Natural killer cell (primary cell): ENCODE measurements at places on chromosomes 1 and 21.

GRCh38 chr1:228031276-228031995 is 24.6 kb downstream of the WNT3A start:
- H3K27me3 ChIP-seq: peaks cover 2% of the 10 kb centered on the region
- no peaks in the 10 kb centered on the region for H3K4me1 ChIP-seq
- no peak overlapping the region for H3K27ac ChIP-seq
- H3K4me3 ChIP-seq: no peak overlapping the region
- no peaks in the 10 kb centered on the region for H3K36me3 ChIP-seq

GRCh38 chr1:70008660-70009059 is 196.7 kb downstream of the LRRC40 start:
- H3K4me1 ChIP-seq: no peaks in the 10 kb centered on the region
- no peaks in the 10 kb centered on the region for H3K36me3 ChIP-seq
- no peak overlapping the region for H3K4me3 ChIP-seq
- H3K27ac ChIP-seq: no peak overlapping the region
- no peak for DNase-seq

DNA sequence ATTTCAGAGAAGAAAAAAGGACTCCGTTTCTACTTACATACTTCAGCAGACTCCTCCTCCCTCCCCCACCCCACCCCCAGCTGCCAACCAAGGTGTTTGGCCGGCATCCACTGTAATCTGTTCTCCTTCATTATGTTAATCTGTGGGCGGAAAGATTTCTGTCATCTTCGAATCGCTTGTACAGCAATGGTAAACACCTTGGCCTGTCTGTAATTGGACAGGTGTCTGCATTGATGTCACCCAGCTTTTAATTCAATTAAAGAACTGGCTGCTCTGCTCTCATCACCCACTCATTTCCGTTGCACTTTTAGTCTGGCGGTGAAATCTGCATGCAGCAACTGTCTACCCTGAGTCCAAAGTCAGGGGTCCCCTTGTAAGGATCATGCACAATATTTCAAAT is 368.6 kb downstream of the USH2A start:
- no peak overlapping the region for H3K4me3 ChIP-seq
- no peaks in the 10 kb centered on the region for H3K4me1 ChIP-seq
- H3K36me3 ChIP-seq: no peaks in the 10 kb centered on the region
- no peaks in the 10 kb centered on the region for H3K27me3 ChIP-seq
- DNase-seq: no peak
- H3K27ac ChIP-seq: no peak overlapping the region

- DNase-seq: no peak
- no peak overlapping the region for H3K4me3 ChIP-seq
- no peaks in the 10 kb centered on the region for H3K4me1 ChIP-seq
Measured at GRCh38 chr1:215617979-215618378, 50.9 kb downstream of the KCTD3 start.

- DNase-seq: no peak
- no peaks in the 10 kb centered on the region for H3K36me3 ChIP-seq
- H3K4me1 ChIP-seq: no peaks in the 10 kb centered on the region
- H3K27me3 ChIP-seq: no peaks in the 10 kb centered on the region
Measured at GRCh38 chr1:220952961-220953643, 73.9 kb downstream of the HLX start.

GRCh38 chr1:56539520-56539931 is 39.8 kb downstream of the PLPP3 start:
- H3K4me1 ChIP-seq: no peaks in the 10 kb centered on the region
- no peak for DNase-seq
- no peaks in the 10 kb centered on the region for H3K36me3 ChIP-seq
- no peaks in the 10 kb centered on the region for H3K27me3 ChIP-seq
- no peak overlapping the region for H3K4me3 ChIP-seq

DNA sequence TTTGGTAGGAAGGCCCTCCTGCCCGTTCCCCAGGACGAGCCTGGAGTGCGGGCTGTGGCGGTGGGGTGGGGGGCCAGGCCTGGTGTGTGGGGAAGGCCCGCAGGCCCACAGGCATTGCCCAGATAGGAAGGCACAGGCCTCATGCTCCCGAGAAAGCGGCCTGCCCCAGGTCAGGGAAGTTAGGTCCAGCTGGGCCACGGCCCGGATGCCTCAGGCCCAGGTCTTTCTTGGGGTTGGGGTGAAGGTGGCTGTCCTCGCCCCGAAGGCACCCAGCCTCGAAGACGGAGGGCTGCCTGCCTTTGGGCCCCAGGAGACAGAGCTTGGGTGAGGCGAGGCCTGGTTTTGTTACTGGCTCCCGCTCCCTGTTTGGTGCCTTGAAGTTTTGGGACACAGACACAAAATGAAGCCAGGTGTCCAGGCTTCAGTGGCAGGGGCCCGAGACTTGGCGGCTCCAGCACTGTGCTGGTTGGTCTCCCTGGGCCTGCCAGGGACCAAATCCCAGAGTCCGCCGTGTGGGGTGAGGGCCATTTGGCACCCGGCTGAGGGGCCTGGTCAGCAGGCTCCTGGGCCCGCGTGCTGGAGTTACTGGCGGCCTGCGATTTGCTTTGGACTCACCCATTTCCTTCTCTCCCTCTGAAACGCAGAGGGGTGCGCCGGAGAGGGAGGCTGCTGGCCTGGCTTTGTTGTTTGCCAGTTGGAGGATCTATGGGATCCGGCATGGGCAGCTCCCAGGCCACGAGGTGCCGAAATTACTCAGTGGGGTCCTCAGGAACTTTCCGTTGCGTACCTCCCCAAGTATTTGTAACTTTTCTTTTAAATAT is 2.0 kb downstream of the SKI start:
- no peak for DNase-seq
- H3K4me1 ChIP-seq: peaks cover 72% of the 10 kb centered on the region
- no peaks in the 10 kb centered on the region for H3K27me3 ChIP-seq

DNA sequence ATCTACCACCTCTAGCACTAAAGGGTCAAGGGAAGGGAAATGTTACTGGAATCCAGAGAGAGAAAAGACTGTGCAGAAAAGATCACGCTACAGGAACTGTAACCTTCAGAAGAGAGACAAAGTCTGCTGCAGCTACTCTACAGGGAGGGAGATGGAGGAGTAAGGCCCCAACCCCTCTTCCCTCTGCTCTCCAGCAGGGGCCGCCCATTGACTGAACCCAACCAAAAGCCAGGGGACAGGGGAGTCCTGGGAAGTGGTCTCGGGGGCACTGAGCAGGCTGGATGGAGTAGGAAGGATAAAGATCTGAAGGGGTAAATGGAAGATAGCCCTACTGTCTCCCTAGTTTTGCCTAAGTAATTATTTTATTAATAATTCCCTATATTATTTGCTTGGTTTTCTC is 72.8 kb upstream of the NR5A2 start:
- H3K36me3 ChIP-seq: no peaks in the 10 kb centered on the region
- H3K4me1 ChIP-seq: no peaks in the 10 kb centered on the region
- no peak overlapping the region for H3K4me3 ChIP-seq
- no peak overlapping the region for H3K27ac ChIP-seq
- H3K27me3 ChIP-seq: no peaks in the 10 kb centered on the region

- H3K27me3 ChIP-seq: no peaks in the 10 kb centered on the region
- H3K4me3 ChIP-seq: no peak overlapping the region
- H3K27ac ChIP-seq: no peak overlapping the region
- no peak for DNase-seq
- peaks cover 4% of the 10 kb centered on the region for H3K4me1 ChIP-seq
Measured at GRCh38 chr1:245605480-245606156, 450.8 kb downstream of the KIF26B start.

DNA sequence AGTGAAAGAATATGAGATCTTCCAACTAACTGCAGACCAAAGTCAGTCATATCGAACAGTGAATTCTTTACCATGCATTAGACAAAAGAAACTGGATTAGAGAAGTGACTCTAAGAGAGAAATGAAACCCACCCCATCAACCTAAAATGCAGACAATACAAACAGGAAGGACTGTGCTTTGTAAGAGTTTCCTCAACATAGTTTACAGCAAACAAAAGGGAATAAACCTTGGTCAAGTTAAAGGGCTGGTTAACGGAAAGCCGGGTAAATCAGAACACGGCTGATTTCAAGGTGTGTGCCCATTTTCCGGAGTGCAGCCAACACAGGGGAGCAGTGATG is 39.2 kb downstream of the SIPA1L2 start:
- no peak overlapping the region for H3K4me3 ChIP-seq
- H3K4me1 ChIP-seq: peaks cover 6% of the 10 kb centered on the region

DNA sequence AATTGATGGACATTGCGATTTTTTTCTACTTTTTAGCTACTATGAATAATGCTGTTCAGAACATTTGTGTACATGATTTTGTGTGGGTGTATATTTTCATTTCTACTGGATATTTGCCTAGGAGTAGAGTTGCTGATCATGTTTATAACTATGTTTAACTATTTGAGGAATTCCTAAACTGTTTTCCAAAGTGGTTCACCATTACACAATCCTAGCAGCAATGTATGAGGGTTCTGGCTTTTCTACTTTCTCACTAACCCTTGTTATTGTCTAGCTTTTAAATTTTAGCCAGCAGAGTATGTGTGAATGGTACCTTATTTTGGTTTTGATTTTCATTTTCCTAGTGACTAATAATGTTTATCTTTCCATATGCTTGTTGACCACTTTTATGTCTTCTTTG is 86.2 kb downstream of the ATG4C start:
- no peaks in the 10 kb centered on the region for H3K4me1 ChIP-seq
- no peaks in the 10 kb centered on the region for H3K27me3 ChIP-seq
- no peak overlapping the region for H3K27ac ChIP-seq
- no peak overlapping the region for H3K4me3 ChIP-seq
- no peak for DNase-seq

GRCh38 chr1:12634156-12634555 is 9.7 kb upstream of the AADACL4 start:
- H3K27me3 ChIP-seq: no peaks in the 10 kb centered on the region
- no peaks in the 10 kb centered on the region for H3K36me3 ChIP-seq
- DNase-seq: no peak
- H3K4me1 ChIP-seq: peaks cover 23% of the 10 kb centered on the region

DNA sequence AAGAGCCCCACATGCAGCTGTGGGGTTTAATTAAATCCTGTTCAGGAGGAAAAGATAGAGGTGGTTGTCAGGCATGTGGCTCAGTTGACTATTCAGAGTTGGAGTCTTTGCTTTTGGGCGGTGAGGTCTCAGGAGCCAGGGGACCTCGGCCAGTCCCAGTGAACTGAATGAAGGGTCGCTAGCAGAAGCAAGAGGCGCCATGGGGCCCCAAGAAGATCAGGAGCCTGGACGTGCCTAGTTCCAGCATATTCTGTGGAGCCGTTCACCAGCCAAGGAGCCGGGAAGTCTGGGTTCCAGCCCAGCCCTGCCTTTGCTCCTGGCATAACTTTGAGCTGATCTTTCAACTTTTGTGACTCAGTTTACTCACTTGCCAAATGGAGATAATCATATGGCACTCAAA is 217.7 kb upstream of the IRF2BP2 start:
- no peak overlapping the region for H3K4me3 ChIP-seq
- no peak for DNase-seq
- no peaks in the 10 kb centered on the region for H3K4me1 ChIP-seq
- no peaks in the 10 kb centered on the region for H3K27me3 ChIP-seq

DNA sequence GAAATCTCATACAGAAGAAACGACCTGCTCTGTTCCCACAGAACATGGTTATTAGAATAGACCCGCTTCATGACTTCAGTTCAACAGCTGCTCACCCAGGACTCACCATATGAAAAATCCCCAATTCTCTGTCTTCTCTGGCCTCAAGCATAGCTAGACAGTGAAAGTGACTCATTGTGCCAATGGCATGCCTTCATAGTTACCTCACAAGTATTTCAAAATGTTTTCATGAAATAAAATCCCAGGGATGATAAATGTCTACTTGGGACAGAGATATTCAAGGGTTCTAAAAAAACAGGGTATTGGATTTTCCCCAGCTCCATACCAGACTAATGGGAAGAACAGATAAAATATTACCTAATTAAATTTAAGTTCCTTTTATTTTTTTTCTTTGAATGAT is 82.3 kb downstream of the NOTCH2 start:
- H3K27ac ChIP-seq: peak overlapping the region; percentile 45
- H3K4me3 ChIP-seq: no peak overlapping the region
- H3K27me3 ChIP-seq: no peaks in the 10 kb centered on the region
- no peak for DNase-seq

DNA sequence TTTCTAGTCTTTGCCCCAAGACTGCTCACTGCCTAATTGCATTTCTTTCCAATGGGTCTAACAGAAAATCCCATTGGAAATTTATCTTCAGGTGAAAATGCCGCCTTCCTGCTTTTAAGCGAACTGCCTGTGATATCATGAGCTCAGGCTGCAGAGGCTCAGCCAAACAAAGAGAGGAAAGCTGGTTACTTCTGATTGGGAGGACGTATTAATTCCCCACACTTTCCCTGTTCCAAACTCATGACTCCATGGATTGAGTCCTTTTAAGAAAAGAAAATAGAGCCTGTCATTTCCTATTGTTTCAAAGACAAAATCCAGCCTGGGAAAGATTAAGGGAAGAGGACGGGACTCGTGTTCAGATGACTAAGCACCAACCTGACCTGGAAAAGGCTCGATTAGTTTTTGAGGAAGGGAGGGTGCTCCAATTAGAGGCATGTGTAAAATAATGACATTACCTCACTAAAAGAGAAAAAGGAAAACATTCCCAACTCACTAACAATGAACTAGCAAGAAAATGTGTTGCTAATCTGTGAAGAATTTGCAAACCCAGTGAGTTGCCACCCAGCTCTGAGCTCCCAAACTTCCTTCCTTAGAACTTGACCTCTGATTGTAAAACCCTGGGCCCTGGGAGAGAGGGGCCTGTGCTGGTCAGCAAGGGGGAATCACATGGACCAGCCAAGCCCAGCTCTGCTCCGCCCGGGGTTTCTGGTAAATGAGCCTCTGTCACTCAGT is 61.2 kb downstream of the TCP10L start:
- H3K27ac ChIP-seq: no peak overlapping the region
- H3K4me3 ChIP-seq: no peak overlapping the region
- no peaks in the 10 kb centered on the region for H3K36me3 ChIP-seq
- DNase-seq: no peak

GRCh38 chr1:220235462-220235861 is 36.8 kb downstream of the RAB3GAP2 start:
- no peak overlapping the region for H3K27ac ChIP-seq
- H3K27me3 ChIP-seq: no peaks in the 10 kb centered on the region
- no peak for DNase-seq
- peaks cover 15% of the 10 kb centered on the region for H3K36me3 ChIP-seq
- no peaks in the 10 kb centered on the region for H3K4me1 ChIP-seq

DNA sequence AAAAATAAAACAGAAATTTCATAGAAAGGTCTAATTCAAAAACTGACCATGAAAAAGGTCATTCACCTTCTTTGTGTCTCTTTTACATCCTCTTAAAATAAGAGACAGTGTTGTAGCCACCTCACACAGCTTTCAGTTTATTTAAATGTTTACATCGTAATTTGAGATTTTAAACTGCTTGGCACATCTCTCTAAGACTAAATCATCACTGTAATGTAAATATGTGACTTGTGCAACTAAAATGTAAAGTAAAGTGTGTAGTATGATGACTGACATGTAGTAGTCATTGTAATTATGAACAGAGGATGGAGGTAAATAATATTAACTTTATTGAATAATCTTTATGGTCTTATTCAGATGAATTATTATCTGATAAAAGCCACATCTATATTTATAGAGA is 283.9 kb downstream of the KCNT2 start:
- no peaks in the 10 kb centered on the region for H3K4me1 ChIP-seq
- H3K36me3 ChIP-seq: no peaks in the 10 kb centered on the region
- no peaks in the 10 kb centered on the region for H3K27me3 ChIP-seq
- no peak overlapping the region for H3K4me3 ChIP-seq
- no peak overlapping the region for H3K27ac ChIP-seq
- no peak for DNase-seq
